ENCODE measurements at places on chromosomes 16 and 17. TPM values are rescaled to one million over a fixed set of nuclear protein-coding genes. Genes with fewer than 3 reads are reported as not detected.

DNA sequence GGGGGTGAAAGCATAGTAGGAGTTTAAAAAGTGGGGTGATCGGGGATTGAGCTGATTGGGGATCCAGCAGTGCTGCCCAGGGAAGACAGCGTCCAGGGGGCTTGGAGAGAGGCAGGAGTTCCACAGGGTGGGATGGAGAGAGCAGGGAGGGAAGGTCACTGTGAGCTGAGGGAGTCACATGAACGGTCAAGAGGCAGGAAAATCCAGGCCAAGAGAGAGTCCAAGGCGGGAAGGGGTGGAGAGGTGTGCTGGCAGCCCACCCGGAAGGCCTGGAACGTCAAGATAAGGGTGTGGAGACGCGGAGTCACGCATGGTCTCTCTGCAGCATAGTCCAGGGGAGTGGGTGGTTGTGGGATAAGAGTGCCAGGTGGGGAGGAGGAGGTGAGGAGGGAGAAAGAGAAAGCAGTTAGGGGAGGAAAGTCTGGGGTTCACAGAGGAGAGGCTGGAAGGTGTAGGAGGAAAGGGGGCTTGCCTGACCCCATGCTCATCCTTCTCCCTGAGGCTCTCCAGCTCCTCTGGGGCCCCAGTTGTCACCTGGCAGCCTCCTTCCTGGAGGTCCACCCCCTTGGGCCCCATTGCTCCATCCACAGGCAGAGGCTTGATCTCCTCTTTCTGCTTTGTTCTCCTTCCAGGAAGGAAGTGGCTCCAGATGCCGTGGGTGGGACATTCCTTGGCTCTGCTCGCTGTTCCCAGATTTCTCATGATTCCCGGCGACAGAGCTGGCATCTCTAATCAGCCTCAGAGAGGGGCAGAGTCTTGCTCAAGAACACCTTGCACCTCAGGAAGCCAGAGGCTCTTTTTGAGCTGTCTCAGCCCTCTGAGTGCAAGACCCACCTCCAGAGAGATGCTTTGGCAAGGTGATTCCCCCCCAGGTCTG is 28.7 kb downstream of the CCR7 start:
- no peak for DNase-seq

DNA sequence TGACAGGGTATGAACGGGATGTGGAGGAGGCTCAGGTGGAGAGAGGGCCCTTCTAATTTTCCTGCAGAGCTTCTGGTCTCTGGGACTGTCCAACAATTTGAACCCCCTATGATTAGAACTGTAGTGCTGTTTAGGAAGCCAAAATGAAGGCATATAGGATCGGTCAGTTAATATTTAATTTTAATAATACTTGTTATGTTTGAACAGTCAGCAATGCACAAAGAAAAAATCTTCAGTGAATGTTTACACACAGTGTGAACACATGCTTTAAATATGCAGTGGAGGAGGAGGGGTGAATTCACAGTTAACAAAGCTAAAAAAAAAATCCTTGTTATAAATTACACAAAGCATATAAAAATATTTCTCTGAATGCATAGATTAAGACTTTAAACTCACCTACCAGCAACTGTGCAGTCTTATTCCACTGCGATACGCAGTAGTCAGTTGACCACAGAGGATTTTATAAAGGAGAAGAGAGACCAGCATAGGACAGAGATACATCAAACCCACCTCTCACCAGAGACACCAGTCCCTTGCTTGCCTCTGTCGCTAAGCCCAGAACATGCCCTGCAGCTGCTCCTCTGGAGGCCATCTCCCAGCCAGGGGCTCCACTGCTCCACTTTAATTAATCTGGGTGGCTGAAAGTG is 14.6 kb downstream of the ANKRD40 start:
- no peak for DNase-seq

GRCh38 chr17:12463102-12463501 is 202.6 kb upstream of the MYOCD start:
- DNase-seq: no peak

DNA sequence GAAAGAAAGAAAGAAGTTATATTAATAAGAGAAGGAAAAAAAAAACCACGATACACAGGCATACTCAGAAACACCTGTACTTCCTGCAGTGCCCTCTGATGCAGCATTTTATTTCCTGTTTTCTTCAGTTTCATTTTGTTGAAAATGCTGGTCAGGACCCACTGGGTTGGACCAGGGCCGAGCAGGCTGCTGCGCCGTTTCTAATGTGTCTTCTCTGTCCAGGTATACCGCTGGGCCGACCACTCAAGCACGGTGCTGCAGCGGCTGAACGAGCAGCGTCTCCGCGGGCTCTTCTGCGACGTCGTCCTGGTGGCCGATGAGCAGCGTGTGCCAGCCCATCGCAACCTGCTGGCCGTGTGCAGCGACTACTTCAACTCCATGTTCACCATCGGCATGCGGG is 8.3 kb downstream of the KLHL36 start:
- DNase-seq: no peak

DNA sequence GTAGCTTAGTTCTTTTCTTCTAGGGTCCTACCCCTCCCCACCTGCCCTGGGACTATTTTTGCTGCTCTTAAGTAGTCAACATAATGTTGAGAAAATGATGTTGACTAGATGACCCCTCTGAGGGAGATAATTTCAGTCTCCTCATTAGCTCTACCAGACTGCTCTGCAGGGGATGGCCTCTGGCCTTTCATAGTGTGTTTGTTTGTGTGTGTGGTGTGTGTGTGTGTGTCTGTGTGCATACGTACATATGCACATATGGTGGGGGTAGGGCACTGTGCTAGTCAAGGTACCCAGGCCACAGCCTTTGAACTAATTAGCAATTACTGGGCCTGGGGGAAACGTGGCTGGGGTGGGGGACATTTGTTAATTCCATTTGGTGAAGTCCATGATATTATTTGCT is 254.0 kb downstream of the SHISA9 start:
- DNase-seq: no peak

- no peak for DNase-seq
Observed at GRCh38 chr16:70480127-70481105, 26.0 kb downstream of the FCSK start.

- no peak for DNase-seq
Observed at GRCh38 chr16:29994600-29995323, 655 bp downstream of the HIRIP3 start.

DNA sequence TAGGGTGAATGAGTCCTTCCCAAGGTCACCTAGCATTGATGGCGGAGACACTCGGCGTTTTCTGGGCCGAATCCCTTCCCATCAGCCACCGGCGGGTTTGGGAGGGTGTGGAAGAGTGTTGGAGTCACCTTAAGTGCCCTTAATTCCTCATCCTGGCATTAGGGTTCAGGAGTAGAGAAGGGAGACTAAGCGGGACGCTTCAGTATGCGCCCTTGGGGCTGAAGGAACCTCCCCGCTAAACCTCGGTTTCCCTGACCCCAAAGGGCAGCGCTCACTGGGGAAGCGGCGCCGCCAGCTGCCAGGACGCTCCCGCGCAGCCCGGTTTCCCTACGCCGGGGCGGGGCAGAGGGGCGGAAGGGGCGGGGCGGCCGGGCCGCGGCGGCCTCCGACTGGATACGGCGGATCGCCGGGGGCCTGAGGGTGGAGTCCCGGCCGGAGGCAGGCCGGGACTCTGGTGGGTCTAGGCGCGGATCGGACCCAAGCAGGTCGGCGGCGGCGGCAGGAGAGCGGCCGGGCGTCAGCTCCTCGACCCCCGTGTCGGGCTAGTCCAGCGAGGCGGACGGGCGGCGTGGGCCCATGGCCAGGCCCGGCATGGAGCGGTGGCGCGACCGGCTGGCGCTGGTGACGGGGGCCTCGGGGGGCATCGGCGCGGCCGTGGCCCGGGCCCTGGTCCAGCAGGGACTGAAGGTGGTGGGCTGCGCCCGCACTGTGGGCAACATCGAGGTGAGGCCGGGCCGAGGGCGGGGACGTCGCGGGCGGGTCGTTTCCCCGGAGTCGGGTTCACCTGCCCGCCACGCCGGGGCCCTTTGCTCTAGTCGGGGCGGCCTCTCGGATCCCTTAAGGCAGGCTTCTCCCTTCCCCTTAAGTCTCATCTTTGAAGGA is at the start of gene DHRS11:
DHRS11 (plus strand) TSS at position 446 of the 882 bp plus-strand sequence; CDS start at position 577, 131 bp downstream.
- DNase-seq: peak; percentile 65

DNA sequence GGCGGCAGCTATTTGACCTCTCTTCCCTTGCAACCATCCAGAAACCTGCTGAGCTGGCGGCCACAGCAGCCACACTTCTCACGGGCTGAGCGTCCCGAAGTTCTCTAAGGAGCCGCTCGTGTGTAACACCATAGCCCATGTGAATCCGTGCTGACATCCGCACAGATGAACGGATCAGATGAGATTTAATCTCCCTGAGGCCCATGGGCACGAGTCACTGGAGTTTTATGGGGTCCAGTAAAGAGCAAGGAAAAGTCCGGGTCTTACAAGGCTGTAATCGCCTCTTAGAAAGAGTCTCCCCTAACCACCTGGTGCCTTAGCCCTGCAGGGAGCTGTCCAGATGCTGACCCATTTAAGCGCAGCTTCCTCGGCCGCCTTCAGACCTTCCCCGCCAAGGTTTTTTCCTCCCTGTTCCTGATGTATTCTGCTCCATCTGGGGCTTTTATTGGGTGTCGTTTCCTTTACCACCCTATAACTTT is 5.5 kb upstream of the CACNG5 start:
- DNase-seq: peak; percentile 5

- no peak for DNase-seq
Observed at GRCh38 chr16:63283721-63284120, 1247.5 kb upstream of the CDH8 start.

GRCh38 chr17:33085256-33085655 is 93.6 kb downstream of the SPACA3 start:
- no peak for DNase-seq

DNA sequence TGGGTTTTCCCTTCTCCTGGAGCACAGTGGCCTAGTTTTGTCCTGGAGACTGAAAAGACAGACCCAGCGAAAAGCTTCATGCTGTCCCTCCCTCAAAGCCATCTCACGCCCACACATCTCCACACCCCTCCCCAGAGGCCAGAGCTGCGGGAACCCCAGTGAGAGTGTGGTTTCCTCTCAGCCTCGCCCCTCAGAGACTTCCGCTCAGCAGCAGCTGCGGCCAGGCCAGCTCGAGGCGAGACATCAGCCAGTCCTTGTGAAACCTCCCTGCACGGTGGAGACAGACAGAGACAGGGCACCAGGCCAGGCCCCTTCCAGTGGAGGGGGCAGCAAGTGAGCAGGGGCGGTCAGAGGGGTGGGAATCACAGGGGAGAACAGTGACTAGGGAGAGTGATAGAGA is 77.0 kb upstream of the TNRC6C start:
- DNase-seq: peak; percentile 95

GRCh38 chr17:64202683-64203344 is 60.2 kb downstream of the TEX2 start:
- no peak for DNase-seq

GRCh38 chr16:17365591-17366298 is 105.0 kb downstream of the XYLT1 start:
- DNase-seq: no peak

DNA sequence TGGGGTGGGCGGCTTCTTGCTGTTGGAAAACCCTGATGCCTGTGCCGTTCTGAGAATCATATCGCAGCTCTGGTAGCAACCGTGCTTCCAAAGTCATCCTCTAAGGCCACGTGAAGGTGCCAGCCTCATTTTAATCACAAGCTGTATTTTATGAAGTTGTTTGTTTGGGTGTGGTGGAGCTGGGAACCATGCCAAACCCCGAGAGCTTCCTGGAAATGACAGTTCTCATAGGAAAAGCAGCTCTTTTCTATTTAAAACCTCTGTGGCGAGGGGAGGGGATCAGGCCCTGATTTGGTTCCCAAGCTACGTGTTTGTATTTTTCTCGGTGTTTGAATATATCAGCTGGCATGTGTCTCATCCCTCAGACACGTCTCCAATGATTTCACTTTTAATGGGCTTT is 21.7 kb downstream of the KNOP1 start:
- DNase-seq: peak; percentile 8

- DNase-seq: no peak
Observed at GRCh38 chr16:50534958-50535357, 13.2 kb upstream of the NKD1 start.

- DNase-seq: no peak
Observed at GRCh38 chr17:72677108-72677507, 415.4 kb downstream of the SLC39A11 start.

- no peak for DNase-seq
Observed at GRCh38 chr17:82396601-82397435, 21.3 kb upstream of the HEXD start.

- DNase-seq: no peak
Observed at GRCh38 chr17:42537156-42537805, 1.2 kb downstream of the NAGLU start.

DNA sequence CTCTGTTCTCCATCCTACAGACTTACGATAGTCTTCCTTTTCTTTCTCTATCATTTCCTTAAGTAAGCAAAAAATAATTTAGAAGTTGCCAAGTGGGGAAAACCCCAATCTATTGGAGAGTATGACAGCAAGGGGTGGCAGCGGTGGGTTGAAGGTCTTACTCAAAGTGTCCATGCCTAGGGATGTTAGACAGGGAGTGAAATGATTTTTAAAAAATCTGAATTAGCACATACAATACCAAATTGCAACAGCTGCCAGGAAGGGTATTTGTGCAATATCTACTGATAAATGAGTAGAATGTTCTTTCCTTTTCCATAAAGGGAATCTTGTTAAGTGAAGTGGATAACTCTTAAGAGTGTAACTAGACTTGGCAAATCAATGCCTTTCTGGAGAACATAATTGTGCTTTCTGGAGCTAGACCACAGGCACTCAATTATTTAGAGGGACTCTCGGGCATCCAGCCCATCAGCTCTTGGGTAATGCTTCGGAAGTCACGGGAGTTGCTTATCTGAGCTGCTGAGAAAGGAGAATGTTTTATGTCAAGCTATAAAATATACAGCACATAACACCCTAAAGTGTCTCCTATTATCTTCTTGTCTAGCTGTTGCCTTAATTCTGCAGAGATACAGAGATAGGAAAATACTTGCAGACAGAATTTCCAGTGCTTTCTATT is 151.5 kb downstream of the KCNJ2 start:
- no peak for DNase-seq

GRCh38 chr17:50498021-50498874 is 10.0 kb upstream of the MYCBPAP start:
- DNase-seq: no peak

DNA sequence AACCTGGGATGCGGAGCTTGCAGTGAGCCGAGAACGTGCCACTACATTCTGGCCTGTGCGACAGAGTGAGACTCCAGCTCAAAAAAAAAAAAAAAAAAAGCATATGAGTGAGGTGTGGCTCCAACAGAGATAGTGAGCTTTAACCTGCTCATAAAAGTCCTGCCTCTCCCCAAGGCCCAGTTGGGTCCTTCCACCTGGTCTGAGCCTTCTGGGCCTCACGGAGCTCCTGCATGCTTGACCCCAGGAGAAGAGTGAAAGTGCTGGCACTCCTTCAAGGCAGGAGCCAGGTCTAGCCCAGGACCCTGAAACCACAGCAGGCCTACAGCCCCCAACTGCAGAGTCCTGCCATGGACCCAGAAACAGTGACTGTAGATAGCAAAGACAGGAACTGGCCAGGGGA is 17.7 kb downstream of the HSD11B2 start:
- no peak for DNase-seq

RCVRN gene
- polyA plus RNA-seq: not detected

PRSS27 gene
- not detected for polyA plus RNA-seq

FBXW10B gene
- polyA plus RNA-seq: not detected

SERPINF2 gene
- 0.76 TPM for polyA plus RNA-seq

E2F4 gene
- 85.3 TPM for polyA plus RNA-seq

SLC12A3 gene
- polyA plus RNA-seq: not detected

TBX2 gene
- polyA plus RNA-seq: not detected

ODAD4 gene
- polyA plus RNA-seq: 0.15 TPM

SHCBP1 gene
- polyA plus RNA-seq: not detected

KLHL10 gene
- not detected for polyA plus RNA-seq

ARL5C gene
- polyA plus RNA-seq: not detected

CCL16 gene
- not detected for polyA plus RNA-seq

DHRS7C gene
- not detected for polyA plus RNA-seq
